Left forelimb (tissue), 1 donor: ENCODE measurements at places on chromosomes 4 and X.

DNA sequence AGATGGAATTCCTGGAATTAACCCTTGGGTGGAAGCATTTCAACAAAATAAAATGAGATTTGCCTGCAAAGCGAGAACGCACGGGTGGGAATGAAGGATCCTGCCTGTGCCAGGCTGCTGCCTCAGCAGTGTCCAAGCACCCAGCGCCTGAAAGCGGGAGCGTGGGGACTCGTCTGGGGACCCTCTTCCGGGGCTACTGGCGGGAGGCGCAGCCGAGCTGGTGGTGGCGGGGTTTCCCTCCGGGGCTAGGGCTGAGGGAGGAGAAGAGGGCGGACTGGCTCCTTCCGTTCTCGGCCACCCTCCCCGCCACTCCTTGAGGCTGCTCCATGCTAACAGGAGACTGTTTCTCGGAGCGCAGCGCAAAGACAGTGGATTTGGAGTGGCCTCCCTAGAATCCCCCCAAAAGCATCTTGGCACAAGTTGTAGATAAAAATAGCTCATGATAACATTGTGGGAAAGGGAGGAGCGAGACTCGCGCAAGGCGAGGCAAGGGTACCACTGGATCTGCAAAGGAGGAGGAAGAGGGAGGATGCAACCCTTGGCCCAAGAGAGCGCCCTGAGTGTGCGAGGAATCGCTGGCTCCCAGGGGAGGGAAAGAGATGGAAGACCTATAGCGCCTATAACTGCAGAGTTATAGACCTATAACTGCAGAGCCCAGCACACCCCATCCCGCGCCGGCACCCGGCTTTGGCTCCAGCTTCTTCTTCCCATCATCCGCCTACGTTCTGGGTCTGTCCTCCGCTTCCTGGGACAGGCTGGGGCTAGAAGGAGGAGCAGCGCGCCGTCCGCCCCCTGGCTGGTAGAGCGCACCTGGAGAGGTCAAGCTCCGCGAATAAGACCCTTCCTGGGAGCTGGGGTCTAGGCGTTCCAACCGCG, 1.3 kb downstream of the HS3ST1 start:
- DNase-seq = no peak

DNA sequence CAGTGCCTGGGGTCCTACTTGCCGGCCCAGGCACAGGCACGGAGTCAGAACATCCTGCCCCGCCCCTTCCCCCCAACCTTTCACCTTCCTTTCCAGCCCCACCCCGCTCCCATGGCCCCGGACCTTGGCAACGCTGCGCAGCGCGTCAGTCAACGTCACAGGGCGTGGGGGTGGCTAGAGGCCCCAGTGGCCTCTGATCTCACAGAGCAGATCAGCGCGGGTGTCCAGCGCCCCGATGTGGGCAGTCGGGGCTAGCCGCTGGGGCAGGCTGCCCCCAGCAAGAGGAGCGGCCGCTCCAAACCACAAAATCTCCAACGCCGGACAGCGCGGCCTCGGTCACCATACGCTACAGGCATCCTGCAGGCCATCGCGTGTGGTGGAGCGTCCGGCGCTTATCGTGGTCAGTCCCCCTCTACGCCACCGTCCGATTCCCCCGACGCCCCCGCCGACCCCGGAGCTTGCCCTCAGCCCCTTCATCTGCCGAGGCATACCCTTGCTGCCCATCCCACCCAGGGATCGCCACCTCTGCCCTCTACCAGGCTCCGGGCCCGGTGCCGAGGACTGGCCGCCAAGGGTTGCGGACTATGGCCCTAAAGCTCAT, 69.6 kb upstream of the APOOL start:
- no peak for DNase-seq

- DNase-seq = no peak
These were observed 55.1 kb downstream of the RS1 start for GRCh38 chrX:18616688-18617406.

DNA sequence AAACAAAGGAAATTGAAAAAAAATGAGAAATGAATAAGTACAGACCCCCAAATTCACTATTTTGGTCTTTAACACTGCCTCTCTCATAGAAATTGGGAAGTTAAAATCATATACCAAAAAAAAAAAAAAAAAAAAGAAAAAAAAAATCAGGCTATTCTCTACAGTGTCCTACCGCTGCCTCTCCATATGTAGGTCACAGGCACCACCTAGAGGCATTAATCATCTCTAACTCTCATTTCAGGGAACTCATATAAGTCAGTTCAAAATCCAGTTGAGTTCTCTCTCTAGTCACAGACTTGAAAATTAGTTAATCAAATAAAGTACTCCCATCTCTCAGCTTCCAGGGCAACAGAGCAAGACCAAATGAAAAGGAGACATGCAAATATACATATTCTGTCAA, 47.9 kb downstream of the COX18 start:
- DNase-seq = no peak

GRCh38 chrX:116317409-116317808, 119.0 kb upstream of the SLC6A14 start:
- DNase-seq = no peak

- DNase-seq = no peak
These were observed 173.2 kb downstream of the MGST2 start for GRCh38 chr4:139838811-139839210.

GRCh38 chr4:54909961-54910360, 215.4 kb downstream of the KDR start:
- no peak for DNase-seq

GRCh38 chrX:128807367-128807766, 715.9 kb downstream of the SMARCA1 start:
- DNase-seq = no peak

DNA sequence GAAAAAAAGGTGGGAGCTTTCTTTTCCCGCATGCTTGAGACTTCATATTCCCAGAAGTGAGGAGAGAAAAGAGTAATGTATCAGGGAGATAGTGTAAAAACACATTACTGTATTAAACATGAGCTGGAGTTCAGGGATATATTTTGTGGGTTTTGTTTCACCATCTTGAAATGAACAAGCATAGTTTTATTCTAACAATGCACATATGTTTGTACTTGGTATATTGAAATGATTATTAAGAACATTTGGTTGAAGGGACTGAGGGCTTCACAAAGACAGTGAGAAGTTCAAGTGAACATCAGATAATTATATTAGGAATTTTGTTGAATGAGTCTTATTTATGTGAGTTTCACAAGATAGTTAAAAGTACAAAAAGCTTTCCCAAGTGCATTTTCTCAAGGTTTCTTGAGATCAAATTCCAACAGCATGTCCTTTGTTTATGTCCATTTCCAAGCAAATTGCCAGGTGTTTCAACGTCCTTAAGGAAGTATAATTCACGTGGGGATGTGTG, 368.8 kb downstream of the ANKRD50 start:
- no peak for DNase-seq

DNA sequence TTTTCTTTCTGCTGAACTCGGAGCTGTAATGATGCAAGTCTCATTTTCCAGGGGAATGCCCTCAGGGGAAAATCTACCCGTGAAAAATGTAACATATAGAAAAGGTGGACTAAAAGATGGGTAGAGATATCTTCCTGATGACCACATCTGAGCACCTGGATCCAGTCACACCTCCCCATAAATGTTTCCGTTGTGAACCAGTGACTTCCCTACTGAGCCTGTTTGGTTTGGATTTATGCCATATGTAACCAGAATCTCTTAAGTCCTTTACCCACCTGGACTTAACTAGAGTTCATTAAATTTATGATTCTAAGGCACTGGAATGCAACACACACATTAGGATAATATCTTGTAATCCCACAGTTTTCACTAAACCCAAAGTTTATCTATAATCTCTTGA, 171.1 kb downstream of the ZNF330 start:
- no peak for DNase-seq

DNA sequence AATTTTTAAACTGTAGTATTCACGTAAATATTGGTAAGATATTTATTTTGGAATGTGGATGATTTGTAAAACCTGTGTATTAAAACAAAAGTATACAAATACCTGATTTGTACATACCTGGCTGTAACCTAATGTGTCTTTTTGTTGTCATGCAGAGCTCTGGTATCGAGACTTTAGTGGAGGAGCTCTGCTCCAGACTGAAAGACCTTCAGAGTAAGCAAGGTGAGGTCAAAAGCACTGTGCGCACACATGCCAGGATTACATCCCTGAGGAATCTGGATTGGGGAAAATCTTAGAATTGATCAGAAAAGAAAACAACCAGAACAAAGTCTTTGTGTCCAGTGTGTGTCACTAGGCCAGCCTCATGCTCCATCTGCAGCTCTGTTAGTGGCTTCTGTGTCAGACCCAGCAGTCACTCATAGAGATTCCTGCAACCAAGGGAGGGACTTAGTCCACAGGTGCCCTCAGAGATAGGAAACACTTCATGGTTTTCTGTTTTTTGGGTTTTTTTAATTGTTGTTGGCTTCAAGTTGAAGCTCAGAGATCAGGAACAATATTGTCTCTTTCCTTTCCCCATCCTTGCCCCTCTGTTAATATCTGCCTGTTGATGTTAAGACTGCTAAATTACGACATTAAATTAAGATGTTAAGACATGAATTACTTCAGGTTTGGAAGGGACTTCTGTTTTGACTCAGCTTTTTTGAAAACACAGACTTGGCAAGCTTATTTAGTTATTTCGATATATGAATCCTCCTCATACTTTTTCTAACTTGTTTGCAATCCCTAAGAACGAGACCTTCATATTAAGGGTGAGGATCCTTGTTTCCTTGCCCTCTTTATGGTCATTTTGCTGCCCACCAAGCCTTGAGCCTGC, 52.4 kb upstream of the TBC1D14 start:
- no peak for DNase-seq

- no peak for DNase-seq
These were observed 79.3 kb downstream of the RBPJ start for GRCh38 chr4:26400132-26400531.

DNA sequence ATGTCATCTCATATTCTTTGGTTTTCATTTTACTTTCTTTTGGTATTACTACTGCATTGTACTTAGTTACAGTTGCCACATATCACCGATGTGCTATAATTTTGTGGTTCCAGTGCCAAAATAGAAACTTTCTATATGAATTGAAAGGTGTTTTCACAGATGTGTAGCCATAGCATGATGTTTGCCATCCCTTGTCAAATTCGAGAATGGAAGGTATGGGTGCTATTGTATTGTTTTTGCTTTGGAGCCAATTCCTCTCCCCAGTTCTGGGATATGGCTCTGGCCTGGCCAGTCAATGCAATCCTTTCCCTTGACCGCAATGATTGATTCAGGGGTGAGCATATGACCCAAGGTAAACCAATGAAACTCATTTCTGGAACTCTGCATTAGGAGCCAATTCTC, 86.2 kb upstream of the RPS6KA3 start:
- DNase-seq = no peak

- peak; percentile 3 for DNase-seq
These were observed 70.7 kb downstream of the AFAP1 start for GRCh38 chr4:7868892-7869471.

DNA sequence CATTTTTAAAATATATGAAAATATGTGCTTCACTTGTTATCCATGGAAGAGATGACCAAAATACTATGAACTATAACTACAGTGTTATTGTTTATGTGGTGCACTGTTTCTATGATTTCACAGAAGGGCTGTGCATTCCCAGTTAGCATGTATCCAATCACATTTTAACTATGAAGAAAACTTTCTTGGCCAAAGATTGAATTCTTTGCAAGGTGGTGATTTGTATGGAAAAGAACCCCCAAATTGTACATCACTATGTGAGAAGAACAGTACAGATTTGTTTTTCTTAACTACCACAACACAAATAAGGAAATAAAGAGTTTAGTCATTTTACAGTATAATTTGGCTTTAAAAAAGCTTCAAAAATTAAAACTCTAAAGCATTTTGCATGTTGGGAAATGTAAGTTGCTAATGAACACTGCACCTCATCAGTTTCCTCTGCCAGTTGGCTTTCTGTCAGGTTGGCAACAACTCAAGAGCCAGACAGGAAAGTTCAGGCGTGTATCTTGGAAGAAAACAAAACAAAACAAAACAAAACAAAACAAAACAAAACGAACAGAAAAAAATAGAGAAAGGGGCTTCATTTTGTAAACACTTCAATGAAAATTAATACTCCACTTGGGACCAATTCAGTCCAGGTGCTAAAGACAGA, 237.0 kb downstream of the SCFD2 start:
- DNase-seq = peak; percentile 72

- DNase-seq = no peak
These were observed 256.9 kb downstream of the ADAMTS3 start for GRCh38 chr4:72312032-72312650.
